ENCODE measurements at places on chromosomes 4 and X.

- peak; percentile 46 for DNase-seq
Measured at GRCh38 chrX:104922206-104922621, 298.3 kb downstream of the TEX13A start.

DNA sequence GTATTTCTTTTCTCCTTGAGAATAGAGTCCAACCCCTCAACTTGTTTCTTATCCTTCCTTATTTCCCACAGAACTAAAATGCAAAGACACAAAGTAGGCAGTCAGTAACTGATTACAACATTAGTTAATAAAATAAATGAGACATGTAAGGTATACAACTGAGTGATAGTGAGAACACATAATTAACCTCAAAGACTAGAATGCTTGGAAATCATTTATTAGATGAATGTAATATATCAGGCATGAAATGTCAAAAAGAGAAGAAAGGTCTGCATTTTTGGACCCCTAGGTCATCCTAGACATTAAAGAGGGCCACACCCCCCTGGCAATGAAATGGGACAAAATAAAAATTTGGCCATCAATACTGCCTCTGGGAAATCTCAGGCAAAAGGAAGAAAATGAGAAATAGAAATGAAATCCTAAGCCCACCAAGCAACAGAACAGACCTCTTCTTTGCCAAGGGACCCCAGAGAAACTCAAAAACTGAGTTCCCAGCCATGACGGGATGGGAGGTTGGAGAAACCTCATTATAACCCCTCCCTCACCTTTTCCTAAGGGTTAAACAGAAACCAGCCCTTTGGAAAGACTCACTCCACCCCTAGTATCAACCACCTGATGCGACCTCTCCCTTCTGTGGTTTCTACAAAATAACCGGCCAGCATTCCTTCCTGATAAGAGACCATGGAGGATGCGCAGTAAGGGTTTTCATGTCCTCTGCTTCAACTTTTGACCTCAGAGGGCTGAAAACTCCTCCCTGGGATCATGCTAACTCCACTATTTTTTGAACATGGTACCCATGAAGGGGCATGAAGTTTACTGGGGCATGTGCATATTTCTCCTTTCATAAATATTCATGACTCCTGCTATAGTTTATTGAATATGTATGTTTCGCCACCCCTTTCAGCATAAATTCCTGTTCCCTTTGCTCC is 90.0 kb upstream of the EXOC1L start:
- DNase-seq, result no peak

DNA sequence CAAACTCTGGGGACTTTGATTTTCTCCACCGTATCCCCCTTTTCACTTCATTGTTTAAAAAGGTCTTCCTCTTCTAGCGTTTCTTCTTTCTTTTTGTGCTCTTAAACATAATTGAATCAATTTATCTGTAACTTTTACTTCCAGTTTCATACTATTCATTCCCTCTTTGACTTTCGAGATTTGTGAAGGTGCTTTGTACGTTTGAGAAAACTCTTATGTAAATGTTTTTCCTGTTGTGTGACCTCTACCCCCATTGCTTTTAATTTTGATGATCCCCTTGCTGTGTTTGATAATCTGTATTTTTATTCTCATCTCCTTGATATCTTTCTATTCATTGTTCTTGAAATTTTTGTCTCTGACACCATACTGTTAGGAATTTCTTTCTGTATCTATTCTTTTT is 4.8 kb downstream of the USP38 start:
- DNase-seq, result no peak

DNA sequence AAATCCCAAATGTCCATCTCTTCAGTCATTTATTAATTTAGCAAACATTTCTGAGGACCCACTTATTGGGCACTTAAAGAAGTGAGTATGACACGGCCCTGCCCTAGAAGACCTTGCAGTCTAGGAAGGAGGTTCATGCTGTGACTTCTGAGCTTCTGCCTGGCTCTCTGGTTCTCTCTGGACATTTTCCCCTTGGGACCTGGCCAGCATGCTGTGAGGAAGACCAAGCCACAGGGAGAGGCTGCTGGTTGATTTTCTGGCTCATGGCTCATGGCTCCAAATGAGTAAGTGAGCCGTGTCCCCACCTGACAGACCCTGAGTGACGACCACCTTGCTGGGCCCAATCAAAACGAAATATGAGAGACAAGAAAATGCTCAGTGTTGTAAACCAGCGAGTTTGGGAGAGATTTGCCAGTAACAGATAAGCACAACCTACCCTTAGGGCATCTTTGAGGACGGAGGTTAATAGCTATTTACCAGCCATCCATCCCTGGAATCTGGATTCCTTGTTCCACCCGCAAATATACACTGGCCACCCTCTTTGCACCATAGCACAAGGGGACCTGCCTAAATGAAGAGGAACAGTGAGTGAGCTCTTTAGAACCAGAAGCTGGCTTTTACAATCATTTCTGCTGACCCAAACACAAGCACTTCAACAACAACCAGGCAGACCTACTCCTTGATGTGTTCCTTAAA is 876 bp downstream of the MPP1 start:
- no peak for DNase-seq

DNA sequence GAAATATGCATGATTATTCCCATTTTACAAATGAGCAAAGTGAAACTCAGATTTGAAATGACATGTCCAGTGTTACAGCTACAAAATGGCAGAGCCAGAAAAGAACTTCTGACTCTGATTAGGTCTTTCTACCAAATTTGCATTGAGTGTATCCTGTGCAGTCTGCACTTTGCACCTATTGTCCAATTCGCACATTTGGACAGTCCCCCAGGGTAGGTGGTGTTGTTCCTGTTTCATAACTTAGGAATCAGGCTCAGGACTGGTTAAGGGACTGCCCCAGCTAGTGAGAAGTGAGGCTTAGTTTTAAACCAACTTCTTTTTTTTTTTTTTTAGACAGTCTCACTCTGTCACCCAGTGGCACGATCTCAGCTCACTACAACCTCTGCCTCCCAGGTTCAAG is 137.9 kb upstream of the NALF2 start:
- DNase-seq, result no peak

DNA sequence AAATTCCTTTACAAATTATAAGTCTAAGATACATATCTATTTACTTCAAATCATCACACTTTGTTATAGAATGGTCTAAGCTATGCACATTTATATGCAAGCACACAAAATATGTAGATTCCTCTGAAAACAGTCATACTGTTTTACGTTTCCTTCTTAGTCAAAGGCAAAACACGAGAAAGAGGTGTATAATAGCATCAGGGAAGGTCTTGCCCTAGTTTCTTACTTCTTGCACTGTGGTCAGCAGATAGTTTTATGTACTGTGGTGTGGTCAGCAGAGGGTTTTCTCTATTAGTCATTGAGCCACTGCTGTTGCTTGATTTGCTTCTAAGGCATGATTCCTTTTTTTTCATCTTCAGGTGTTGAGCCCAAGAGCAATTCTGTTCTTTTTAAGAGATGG is 117.7 kb downstream of the ADAM29 start:
- peak; percentile 51 for DNase-seq

- DNase-seq, result no peak
Measured at GRCh38 chr4:173913496-173913895, 370.0 kb downstream of the FBXO8 start.

- DNase-seq, result no peak
Measured at GRCh38 chrX:74506317-74507115, 85.2 kb downstream of the SLC16A2 start.
